ENCODE measurements at places on chromosomes 3 and 15.

- DNase-seq = no peak
These were observed 871.8 kb upstream of the NR2F2 start for GRCh38 chr15:95458721-95459120.

GRCh38 chr15:80440024-80440423, 35.8 kb downstream of the ARNT2 start:
- DNase-seq = no peak

- no peak for DNase-seq
These were observed 7.0 kb downstream of the DET1 start for GRCh38 chr15:88539441-88539840.

- no peak for DNase-seq
These were observed 8.9 kb downstream of the NSUN3 start for GRCh38 chr3:94071713-94072284.

DNA sequence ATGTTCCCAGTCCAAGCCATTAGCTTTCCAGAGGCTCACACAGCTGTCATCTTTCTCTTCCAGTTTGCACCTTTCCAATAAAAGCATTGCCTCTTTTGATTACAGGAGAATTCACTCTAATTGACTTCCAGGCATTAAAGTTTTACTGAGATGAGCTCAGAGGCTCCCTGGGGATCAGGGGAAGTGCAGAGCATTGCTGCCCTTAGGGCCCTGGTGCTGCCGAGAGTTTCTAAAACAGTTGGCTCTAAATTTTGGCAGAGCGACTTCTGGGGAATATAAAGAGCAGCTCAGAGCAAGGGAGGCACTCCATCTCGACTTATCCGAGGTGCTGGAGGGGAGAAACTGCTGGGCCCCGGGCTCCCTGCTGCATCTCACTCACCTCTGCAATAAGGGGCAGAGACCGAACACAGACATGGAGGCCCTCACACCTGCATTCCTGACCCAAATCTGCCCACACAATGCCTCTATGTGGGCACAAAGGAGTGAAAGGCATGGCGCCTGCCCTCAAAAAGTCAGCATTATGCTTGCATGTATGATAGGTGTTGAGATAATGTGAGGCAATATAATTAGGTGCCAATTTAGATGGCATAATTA, 61.7 kb downstream of the SCN11A start:
- no peak for DNase-seq

GRCh38 chr15:58136731-58137130, 1.4 kb upstream of the AQP9 start:
- no peak for DNase-seq

DNA sequence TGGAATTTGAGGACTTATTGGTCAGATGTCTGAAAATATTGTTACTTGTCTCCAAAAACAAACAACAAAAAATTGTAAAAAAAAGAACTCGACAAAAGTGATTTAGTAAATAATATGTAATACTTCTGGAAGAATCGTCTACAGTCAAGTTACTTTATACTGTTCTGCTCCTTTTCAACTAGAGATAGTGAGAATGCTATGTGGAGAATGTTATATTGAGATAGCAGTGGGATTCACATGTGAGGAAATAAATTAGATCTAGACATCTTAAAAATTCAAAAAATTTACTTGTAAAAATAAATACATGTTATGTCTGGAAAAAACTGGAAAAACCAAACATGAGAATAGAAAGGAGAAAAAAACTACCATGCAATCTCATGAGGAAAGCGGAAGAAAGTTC, 64.9 kb downstream of the SGO1 start:
- DNase-seq = no peak

DNA sequence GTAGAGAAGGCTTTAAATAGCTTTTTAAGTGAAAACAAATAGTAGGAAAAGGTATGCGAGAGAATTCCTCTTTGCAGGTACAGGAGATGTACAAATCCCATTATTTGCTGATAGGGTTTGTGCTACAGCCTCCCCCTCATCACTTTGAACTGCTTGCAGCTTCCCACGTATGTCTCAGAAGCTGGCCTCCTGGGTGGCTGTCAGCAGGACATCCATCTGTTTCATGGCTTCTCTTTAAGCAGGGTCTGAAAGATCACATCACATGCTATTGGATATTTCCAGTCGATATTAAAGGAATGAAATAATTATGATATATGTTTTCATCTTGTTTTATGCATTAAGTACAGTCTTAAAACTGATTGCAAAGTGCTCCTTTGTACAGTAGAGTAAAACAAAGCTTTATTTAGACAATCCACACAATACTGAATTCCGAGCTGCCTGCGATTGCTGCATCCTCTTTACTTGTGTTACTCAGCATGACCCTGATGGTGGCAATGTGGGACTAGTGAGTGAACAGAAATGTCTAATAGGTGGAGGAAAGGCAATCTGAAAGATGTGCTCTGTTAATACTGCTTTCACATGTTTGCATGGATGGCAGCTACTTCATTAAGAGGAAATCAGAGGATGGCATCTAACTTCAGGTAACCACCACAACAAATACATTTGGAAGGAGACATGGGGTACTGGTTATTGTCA, 930.6 kb upstream of the SEMA6D start:
- no peak for DNase-seq

DNA sequence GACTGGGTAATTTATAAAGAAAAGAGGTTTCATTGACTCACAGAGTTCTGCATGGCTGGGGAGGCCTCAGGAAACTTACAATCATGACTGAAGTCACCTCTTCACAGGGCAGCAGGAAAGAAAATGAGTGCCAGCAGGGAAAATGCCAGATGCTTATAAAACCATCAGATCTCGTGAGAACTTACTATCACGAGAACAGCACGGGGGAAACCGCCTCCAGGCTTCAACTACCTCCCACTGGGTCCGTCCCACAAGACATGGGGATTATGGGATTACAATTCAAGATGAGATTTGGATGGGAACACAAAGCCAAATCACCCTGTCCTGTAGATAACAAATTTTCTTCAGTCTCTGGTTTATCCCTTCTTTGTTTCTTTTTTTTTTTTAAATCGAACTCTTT, 31.0 kb upstream of the AVEN start:
- DNase-seq = no peak

DNA sequence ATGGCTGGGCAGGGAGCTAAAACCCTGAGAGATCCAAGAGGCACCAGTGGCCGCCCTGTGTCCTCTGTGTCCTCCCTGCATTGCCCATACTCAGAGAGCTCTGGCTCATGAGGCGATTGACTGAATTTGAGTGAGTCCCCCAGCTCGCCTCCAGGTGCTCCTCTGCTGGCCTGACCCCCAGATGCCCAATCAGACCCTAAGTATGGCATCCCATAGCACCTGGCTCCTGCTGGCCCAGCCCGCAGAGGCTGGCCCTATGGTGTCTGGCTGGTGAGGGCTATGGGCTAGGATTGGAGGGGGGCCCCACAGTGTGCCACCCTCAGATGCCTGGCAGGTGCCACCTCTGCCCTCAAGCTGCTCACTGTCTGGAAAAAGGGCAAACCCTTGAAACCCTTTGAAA, 1.6 kb upstream of the TKT start:
- no peak for DNase-seq

- DNase-seq = no peak
These were observed 457.2 kb downstream of the RAP2B start for GRCh38 chr3:153619268-153619667.

DNA sequence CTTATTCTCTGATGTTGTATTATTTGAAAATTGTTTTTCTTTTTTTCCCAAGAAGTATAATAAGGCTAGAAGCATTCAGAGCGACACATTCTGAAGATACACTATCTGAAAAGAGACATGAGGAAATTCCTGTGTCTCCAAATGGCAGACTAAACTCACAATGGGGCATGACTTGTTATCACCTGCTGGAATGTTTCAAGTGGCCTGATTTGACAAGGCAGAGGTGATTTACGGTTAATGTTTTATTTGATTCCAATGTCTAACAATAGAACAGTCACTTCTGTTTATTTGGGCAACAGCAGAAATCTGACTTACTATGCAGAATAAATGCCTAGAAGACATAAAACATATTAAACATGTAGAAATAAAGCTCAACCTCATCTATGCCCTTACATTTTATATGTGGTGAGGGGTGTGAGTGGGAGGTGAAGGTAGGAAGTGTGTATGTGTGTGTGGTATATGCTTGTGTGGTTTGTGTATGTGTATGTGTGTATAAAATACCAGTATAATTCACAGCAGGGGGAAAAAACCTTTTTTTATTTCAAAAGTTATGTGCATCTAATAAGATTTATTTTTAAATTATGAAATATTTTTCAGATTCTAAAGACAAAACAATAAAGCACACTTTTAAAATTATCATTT, 1051.7 kb downstream of the ROBO2 start:
- DNase-seq = no peak

DNA sequence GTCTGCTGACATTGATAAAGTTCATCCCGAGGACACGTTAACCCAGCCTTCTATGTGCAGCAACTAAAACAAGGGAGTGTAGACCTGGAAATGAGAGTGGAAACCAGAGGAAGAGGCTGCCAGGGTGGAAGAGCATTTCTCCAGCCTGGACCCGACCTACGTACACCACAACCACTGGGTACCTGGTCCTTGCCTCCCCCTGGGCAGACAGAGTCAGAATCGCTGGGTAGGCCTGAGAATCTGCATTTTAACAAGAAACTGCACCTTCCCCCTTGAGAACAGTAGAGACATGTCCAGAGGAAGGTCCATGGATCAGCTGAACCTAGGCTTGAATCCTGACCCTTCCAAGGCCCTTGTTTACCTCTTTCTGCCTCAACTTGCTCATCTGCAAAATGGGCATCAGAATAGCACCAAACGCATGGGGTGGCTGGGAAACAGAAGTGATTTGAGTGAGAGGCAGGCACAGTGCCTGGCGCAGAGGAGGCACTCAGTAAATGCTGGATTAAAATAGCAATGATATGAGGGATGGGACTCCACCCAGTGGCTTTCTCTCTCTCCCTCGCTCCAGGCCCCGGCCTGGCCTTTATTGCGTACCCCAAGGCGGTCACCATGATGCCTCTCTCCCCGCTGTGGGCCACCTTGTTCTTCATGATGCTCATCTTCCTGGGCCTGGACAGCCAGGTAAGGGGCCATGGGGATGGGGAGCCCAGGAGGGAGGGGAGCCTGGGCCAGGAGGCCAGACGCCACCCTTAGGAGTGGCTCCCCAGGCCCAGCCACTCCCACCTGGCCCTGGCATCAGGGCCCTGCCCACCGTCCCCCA, 66.9 kb upstream of the SLC6A1 start:
- no peak for DNase-seq

DNA sequence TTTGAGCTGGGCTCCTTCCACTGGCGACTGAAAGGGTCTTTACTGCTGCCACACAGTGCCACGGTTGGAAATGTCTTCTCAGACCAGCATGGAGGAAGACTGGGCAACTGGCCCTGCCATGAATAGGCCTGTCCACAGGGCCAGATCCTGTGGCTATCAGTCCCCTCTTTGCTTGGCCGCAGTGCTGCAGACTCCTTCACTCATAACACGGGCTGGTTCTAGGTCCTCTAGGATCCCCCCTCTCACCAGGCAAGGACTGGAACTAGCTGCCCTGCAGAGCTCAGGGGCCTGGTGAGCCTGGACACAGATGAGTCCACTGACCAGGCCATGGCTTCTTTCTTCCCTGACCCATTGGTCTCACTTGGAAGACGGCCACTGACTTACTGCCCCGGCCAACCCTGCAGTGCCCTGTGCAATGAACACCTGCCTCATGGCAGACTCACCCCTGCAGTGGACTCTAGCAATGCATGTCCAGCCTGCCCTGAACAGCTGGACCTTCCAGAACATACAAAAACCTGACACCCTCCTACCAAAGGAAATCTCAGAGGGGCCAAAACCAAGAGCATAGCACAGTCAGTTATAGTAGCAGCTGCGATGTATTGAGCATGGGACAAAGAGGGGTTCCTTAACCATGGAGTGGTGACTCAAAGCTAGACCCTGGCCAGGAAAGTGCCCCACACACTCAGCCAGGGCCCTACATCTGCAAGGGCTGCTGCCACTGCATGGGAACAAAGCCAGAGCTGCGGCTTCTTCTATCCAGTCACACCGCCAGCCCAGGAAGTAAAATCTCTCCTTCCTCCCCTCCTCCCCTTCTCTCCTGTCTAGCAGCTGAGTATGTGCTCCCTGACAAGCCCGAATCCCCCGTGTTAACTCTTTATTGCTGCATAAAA, 72.1 kb upstream of the ITGA11 start:
- DNase-seq = peak; percentile 53

- no peak for DNase-seq
These were observed 93.7 kb downstream of the RAD18 start for GRCh38 chr3:8869613-8870012.

DNA sequence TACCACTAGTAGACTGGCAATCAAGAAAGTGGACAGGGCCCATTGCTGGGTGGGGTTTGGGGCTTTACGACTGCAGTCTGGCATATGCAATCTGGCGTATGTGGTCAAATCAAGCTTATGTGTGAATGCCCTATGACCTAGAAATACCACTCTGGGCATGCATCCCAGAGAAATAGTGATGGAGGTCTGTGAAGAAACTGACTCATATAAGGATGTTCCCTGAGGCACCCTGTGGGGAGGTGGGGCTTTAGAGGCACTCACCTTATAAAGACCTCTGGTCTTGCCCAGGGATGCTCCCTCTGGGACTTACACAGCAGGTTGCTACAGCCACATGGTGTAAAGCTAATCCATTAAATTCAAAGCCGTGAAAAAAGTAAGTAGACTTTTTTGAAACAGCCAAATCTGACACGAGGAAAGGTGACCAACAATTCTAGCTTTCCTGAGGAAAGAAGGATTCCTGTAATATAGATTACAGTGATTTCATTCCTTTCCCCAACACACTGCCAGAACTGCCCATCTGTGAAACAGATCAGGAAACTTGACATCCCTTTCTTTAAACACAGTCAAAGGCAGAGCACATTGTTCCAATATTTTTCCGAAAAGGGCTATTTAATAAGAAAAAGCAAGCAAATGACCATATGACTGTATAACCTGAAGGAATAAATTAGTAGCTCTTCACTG, 13.6 kb downstream of the RARRES1 start:
- DNase-seq = no peak

DNA sequence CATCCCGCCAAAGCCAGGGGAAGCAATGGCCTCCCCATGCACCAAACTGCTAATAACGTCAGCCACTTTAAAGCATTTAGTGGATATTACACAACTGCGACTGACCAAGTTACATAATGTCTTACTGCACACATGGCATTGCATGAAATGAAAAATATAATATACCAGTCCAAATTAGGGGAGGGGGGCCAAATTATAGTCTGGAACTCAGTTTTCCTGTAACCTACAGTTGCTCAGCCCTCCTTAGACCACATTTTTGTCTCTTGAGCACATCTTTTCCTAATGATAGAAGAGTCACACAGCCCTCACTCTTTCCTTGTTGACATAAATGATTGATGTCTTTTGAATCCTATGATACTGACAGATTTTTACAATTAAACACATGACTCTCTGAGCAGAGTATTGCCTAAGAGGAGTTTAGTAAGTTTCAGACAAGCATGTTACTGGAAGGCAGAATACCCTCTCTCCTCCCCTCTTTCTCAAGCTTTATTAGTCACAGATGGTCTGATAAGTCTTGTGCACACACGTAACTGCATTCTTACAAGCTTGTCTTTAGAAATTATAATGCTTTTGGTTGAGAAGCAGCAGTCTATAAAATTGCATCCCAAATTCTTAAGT, 1.1 kb upstream of the PLD1 start:
- peak; percentile 42 for DNase-seq

GRCh38 chr3:128427872-128428822, 38.5 kb downstream of the DNAJB8 start:
- DNase-seq = no peak
